Mesothelial cell of epicardium (in vitro differentiated cells): ENCODE measurements at places on chromosomes 16 and 17. TPM values are rescaled to one million over a fixed set of nuclear protein-coding genes. Genes with fewer than 3 reads are reported as not detected.

Gene CLEC19A
- total RNA-seq, result not detected in 3 replicates

Gene TP53TG3C
- not detected in 3 replicates for total RNA-seq

Gene FBXL20
- 28.6 to 29.1 TPM (median 29.0 TPM) in 3 replicates for total RNA-seq

Gene BCL6B
- 0.22 to 0.34 TPM in 2 of 3 replicates, not detected in the other for total RNA-seq

Gene EME1
- 7.8 to 11.6 TPM (median 10.3 TPM) in 3 replicates for total RNA-seq

- DNase-seq, result no peak
- no peak overlapping the region for H3K4me3 ChIP-seq
- H3K27ac ChIP-seq, result peak overlapping the region; percentile 16
- H3K4me1 ChIP-seq, result no peaks in the 10 kb centered on the region
- H3K36me3 ChIP-seq, result peaks cover 20% of the 10 kb centered on the region
Measured at GRCh38 chr17:59668816-59669215, 38.4 kb downstream of the PTRH2 start.

DNA sequence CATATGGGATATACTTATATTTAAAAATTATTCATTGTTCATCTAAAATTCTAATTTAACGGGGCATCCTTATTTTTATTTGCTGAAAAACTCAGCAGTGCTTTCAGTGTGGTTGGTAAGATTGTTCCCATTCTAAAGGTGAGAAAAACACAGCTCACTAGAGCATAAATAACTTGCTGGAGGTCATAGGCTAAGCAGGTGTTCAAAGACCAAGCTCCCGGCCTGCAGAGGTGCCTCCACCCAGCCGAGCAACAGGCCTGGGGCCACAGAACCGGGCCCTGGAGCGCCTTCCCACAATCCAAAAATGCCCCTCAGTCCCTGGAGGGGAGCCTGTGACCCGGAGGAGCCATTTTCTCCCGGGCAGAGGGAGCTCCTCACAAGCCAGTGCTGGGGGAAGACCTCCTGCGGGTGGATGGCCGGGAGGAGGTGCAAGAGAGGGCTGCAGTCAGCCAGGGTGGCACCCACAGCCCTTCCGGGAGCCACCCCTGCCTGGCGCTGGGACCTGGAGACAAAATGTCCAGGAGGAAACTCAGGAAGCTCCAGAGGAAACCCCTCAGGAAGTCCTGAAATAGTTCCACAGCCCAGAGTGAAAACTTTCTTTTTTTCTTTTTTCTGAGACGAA lies 14.7 kb downstream of the ABR start:
- H3K27ac ChIP-seq, result no peak overlapping the region
- DNase-seq, result no peak
- H3K27me3 ChIP-seq, result peaks cover 17% of the 10 kb centered on the region
- no peak overlapping the region for H3K4me3 ChIP-seq
- H3K4me1 ChIP-seq, result peaks cover 8% of the 10 kb centered on the region

DNA sequence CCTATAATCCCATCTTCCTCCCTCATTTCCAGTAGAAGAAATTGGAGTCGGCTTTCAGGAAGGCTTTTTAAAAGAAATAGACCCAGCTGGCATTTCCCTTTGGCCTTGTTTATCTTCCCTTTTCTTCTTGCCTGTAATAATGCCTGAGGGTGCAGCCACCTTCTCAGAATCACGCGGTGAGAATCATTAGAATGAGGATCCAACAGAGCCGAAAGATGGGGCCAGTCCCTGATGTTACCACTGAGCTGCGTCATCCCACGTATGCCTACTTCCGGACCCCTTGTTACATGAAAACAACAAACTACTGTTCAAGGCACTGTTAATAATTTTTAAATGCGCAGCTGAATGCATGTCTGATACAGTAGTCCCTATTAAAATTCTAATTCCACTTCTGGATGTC lies 24.1 kb downstream of the SDR42E1 start:
- DNase-seq, result no peak
- H3K4me3 ChIP-seq, result no peak overlapping the region
- peaks cover 4% of the 10 kb centered on the region for H3K27me3 ChIP-seq

GRCh38 chr17:66781135-66781534 lies 53.8 kb upstream of the CACNG5 start:
- H3K27me3 ChIP-seq, result no peaks in the 10 kb centered on the region
- H3K4me3 ChIP-seq, result no peak overlapping the region
- H3K27ac ChIP-seq, result no peak overlapping the region
- DNase-seq, result no peak
- H3K36me3 ChIP-seq, result no peaks in the 10 kb centered on the region
- peaks cover 8% of the 10 kb centered on the region for H3K4me1 ChIP-seq

GRCh38 chr16:31477220-31478216 lies 5.4 kb upstream of the SLC5A2 start:
- DNase-seq, result no peak
- H3K27ac ChIP-seq, result no peak overlapping the region
- H3K36me3 ChIP-seq, result peaks cover 6% of the 10 kb centered on the region
- peak overlapping the region; percentile 59 for H3K4me3 ChIP-seq
- peaks cover 23% of the 10 kb centered on the region for H3K4me1 ChIP-seq

GRCh38 chr16:21205303-21205702 lies 6.1 kb downstream of the ZP2 start:
- DNase-seq, result no peak
- H3K4me1 ChIP-seq, result peaks cover 5% of the 10 kb centered on the region
- H3K27ac ChIP-seq, result no peak overlapping the region
- H3K4me3 ChIP-seq, result no peak overlapping the region

DNA sequence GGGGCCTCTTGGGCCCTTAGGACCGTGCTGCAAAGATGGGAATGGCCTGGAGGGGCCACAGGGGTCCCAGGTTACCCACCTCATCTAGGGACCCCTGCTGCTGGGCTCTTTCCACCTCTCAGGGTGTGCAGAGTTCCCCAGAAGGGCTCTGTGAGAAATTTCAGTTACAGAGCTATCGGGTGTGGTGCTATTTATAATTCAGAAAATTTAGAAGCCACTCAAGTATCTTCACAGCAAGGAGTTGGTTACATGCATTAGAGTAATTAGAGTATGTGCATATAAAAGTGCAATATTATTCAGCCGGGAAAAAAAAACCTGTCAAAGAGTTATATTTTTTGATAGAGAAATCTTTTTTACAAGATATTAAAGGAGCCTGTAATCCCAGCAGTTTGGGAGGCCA lies 18.9 kb downstream of the C16orf90 start:
- H3K4me1 ChIP-seq, result peaks cover 12% of the 10 kb centered on the region
- H3K36me3 ChIP-seq, result peaks cover 12% of the 10 kb centered on the region
- no peaks in the 10 kb centered on the region for H3K27me3 ChIP-seq
- H3K4me3 ChIP-seq, result no peak overlapping the region
- no peak for DNase-seq
